ENCODE measurements at places on chromosomes 12 and 14. TPM values are rescaled to one million over a fixed set of nuclear protein-coding genes. Genes with fewer than 3 reads are reported as not detected.

The ZNF891 gene
- total RNA-seq: 5.1 TPM

The CNTN1 gene
- 81.7 TPM for total RNA-seq

The AQP5 gene
- total RNA-seq: 7.8 TPM

The KCNC2 gene
- 0.12 TPM for total RNA-seq

The KRT71 gene
- not detected for total RNA-seq

The LIN52 gene
- 8.1 TPM for total RNA-seq

The TRIM9 gene
- total RNA-seq: 1.6 TPM

GRCh38 chr14:85533023-85533860 is 3.3 kb downstream of the FLRT2 start:
- peak; percentile 57 for ATAC-seq

- no peak for ATAC-seq
These were observed 21.6 kb downstream of the EXOC5 start for GRCh38 chr14:57246933-57247657.

- no peak for ATAC-seq
These were observed 41.1 kb downstream of the BRMS1L start for GRCh38 chr14:35867280-35867629.

DNA sequence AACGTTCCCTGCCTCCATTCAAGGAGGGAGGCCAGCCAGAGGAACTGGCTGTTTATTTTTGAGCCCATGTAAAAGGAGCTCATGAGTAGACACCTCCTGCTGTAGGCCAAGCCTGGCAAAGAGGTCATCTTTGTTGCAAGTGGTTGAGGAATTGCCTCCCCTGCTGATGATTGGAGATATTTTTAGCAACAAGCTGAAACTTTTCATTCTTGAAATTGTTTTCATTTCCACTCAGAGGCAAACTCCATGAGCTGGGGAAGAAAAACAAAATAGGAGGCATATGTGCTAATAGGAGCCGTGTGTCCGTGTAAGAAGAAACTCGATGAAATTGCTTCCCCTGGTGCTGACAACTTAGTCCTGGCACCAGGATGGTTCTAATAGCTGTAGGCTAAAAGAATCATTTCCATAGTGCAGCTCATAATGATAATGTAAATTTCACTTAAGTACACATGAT is 440.1 kb upstream of the FAR2 start:
- peak; percentile 36 for ATAC-seq

GRCh38 chr12:56622535-56622934 is 7.6 kb downstream of the BAZ2A start:
- ATAC-seq: no peak

- peak; percentile 73 for ATAC-seq
These were observed 47.9 kb downstream of the ANKRD9 start for GRCh38 chr14:102461490-102462338.

- no peak for ATAC-seq
These were observed 40.8 kb downstream of the TGFB3 start for GRCh38 chr14:75941030-75941429.

- ATAC-seq: no peak
These were observed 37.9 kb downstream of the SLC38A1 start for GRCh38 chr12:46230983-46231382.

DNA sequence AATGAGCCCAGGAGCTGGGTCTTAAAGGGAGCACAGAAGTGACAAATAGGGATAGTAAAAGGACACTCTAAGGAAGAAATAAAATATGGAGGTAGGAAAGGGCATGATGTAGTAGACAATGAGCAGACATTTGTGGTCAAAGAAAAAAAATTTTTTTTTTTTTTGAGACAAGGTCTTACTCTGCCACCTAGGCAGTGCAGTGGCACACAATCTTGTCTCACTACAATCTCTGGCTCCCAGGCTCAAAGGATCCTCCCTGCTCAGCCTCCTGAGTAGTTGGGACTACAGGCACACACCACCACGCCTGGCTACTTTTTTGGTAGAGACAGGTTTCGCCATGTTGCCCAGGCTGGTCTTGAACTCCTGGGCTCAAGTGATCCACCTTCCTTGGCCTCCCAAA is 8.5 kb downstream of the FKBP3 start:
- no peak for ATAC-seq

GRCh38 chr12:10366875-10367274 is 23.0 kb downstream of the KLRK1 start:
- ATAC-seq: no peak

- no peak for ATAC-seq
These were observed 583.6 kb downstream of the GALC start for GRCh38 chr14:87409393-87409792.

DNA sequence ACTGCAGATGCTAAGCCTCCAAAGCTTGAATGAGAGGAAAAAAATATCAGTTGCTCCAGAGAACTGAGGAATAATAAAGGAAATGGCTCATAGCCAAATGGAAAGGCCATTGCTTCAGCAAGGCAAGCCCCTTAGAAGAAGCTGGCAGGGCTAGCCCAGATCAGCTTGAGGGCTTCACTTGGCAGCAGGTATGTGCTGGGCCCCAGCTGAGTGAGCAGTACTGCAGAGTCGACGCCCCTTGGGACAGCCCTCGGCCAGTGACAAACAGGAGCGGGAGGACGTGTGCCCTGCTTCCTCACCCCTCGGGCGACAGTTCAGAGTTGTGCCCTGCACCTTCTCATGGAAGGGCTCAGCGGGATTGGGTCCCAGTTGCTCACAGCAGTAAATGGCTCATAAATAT is 1031.2 kb upstream of the TMEM132C start:
- no peak for ATAC-seq

- ATAC-seq: no peak
These were observed 30.9 kb upstream of the KLRF1 start for GRCh38 chr12:9796346-9796745.

GRCh38 chr14:52043690-52044089 is 25.2 kb downstream of the NID2 start:
- ATAC-seq: no peak

GRCh38 chr12:121996945-121997612 is 24.6 kb upstream of the BCL7A start:
- no peak for ATAC-seq

GRCh38 chr14:85165094-85165493 is 364.9 kb upstream of the FLRT2 start:
- no peak for ATAC-seq

DNA sequence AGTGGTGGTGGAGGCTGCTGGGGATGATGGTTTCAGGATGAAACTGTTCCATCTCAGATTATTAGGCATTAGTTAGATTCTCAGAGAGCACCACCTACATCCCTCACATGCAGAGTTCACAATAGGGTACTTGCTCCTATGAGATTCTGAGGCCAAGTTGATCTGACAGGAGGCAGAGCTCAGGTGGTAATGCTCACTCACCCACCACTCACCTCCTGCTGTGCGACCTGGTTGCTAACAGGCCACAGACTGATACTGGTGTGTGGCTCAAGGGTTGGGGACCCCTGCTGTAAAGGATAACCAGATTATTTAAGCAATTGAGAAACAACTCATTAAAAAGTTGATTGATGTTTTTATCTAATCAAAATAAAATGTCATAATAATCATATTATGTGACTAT is 248.5 kb downstream of the RERGL start:
- no peak for ATAC-seq

DNA sequence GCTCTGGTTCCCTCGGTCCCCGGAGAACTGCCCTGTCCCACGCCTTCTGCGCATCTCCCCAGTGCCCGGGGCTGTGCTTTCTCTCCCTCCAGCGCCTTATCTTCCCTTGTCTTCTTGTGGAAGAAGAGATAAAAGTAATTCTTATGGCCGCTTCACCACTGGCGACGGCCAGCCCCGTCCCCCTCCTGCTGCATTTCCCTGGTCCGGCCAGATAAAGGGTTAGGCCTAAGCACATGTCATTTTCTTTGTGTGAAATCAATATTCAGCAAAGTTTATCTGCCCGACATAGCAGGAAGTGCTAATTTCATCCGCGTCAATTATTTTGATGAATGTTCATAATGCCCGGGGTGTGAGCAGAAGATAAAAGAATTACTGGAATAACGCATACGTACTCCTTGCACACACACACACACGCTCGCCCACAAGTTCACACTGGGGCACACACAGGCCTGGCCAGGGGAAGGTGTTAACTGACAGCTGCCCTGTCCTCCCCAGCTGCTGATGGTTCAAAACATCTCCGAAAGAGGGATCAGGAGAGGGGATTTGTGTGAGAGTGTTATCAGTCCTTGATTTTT is 177.7 kb upstream of the LHX5 start:
- no peak for ATAC-seq

Data from gastroesophageal sphincter (tissue), 4 donors.